ENCODE measurements at places on chromosomes 6 and 20.

DNA sequence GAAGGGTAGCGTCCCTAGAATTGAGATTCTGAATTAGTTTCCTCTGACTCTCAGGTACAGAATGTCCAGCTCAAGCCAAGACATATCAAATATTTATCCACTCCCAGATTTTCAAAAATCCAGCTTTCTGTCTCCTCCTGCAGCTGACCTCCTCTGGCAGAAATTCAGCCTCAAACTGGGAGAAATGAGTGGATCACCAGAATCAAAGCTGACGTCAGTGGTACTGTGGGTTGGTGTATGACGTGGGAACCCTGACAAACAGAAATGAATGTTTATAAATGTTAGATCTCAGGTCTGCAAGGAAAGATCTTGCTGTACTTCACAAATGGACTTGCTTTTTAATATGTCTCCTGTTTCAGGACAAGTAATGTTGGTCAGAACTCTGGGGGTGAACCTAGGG lies 595.0 kb downstream of the PTPRT start:
- DNase-seq, result no peak

DNA sequence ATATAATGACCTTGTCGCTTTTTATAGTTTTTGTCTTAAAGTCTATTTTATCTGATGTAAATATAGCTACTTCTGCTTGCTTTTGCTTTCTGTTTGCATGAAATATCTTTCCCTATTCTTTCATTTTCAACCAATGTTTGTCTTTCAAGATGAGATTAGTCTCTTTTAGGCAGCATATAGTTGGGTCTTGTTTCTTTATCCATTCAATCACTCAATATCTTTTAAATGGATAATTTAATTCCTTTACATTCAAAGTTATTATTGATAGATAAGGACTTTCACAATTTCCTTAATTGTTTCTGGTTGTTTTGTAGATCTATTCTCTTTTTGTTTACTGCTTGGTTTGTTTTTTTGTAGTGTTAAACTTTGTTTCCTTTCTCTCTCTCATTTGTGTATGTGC lies 43.5 kb upstream of the TPD52L1 start:
- no peak for DNase-seq

DNA sequence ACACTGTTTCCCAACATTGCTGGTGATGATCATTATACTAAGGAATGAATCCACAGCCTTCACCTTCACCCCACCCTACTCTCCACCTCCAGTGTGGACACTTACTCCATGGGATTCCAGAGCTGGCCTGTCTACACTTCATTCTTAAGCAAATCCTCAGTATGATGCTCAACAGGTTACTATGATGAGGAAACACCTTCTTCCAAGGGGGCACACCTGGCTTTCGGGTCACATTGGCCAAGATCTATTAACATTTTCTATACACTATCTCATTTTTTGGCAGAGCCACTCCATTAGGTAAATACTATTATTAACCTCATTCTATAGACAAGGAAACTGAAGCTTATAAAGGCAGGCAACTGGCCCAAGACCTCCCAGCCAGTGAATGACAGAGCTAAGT lies 8.0 kb upstream of the EPPIN start:
- no peak for DNase-seq

DNA sequence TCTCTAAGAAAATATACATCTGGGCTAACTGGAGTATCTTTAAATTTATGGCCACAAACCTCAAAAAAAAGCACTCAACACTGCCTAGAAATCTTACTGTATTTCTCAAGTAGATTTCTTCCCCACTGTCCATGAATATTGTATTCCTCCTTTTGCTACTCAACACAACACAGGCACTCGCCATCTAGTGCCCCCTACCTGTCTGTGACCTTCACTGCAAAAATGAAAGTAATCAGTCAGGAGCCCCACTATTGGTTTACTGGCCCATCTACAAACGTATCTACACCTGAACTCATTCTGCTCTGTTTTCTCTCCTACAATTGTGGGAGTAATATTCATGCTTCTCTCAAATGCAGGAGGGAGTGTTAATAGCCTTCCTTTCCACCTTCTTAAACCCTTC lies 58.3 kb downstream of the LY86 start:
- no peak for DNase-seq

DNA sequence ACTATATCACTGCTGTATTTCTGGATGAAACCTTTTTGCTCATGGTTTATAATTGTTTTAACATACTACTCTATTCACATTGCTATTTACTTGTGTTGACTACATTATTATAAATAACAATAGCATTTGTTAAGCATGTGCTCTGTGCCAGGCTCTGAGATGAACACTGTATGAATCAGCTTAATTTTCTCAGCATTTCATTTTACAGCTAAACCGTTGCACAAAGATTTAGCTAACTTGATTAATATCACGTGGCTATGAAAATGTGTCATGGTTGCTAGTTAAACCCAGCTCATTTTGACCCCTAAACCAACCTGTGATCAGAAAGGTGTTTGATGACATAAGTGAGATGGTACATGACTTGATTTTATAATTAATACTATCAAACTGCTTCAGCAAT lies 77.5 kb downstream of the NCOA7 start:
- no peak for DNase-seq

DNA sequence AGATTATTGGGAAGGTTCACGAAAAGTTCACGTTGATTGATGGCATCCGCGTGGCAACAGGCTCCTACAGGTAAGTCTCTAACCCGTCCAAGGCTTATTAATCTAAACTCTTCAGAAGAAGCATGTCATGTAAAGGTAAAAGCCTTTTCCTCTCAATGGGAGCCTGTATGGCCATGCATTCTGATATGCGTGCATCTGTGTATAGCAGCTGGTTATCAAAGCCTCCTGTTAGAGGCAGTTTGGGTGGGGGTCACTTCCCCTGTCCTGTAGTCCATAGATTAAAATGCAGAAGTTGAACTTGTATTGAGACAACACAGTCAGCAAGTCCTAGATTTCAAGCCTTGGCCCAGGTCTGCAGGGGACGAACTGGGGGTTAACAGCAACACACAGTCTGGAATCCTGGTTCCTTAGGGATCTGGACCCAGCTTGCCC lies 14.2 kb upstream of the DHX35 start:
- DNase-seq, result no peak

DNA sequence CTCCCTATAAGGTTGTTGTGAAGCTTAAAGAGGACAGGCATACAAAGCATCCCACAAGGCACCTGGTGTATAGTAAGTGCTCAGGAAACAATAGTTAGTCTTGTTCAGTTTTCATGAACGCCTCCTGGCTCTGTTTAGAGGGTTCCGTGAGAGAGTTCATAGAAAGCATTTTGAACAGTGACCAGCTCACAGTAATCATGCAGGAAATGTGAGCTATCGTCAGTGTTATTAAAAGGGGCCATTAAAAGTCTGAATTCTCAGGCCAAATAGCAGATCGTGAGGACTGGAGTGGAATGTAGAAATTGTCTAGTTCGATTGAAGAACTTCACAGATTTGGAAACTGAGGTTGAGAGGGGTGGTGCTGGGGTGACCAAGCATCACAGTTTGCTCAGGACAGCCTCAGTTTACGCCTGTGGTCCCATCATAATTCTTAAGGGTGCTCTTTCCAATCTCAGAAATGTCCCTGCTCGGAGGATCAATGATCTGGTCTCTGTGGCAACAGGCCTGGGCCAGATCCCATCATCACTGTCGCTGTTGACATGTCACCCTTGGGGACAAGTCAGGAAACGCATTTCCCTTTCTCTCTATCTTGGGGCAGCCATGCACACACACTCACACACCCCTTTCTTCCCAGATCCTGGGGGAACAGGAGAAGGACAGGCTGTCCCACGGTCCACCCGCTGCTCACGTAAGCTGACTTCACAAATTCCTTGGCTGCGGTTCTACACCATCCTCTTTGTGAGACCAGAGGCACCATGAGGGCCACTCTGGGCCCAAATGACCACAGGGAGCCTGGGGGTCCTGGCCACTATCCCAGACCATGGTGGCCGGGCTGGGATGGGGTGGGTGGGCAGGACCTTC lies 7.2 kb downstream of the TGM2 start:
- DNase-seq, result no peak

DNA sequence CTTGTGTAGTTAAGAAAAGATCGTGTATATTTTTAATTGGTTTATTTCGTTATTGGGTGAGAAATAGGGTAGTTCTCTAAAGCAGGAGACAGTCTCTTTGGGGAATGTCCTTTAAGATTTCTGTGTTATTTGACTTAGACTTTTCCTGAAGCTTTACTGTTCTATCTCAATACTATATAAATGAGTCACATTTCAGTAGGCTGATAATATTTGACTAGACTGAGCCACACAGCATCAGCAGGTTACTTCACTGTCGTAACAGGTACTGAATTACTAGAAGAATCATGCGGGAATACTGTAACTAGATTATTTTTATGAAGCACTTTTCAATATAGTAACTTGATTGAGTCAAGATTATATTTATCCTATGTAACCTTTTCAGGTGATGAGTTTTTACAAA lies 1.4 kb downstream of the SMAP1 start:
- DNase-seq, result no peak

- DNase-seq, result no peak
Observed at GRCh38 chr6:40909811-40910210, 129.2 kb downstream of the UNC5CL start.

GRCh38 chr20:32132911-32133549 lies 23.5 kb downstream of the TM9SF4 start:
- no peak for DNase-seq

- no peak for DNase-seq
Observed at GRCh38 chr20:61611401-61612180, 359.5 kb downstream of the CDH4 start.

- no peak for DNase-seq
Observed at GRCh38 chr6:53394704-53395103, 46.0 kb upstream of the ELOVL5 start.

DNA sequence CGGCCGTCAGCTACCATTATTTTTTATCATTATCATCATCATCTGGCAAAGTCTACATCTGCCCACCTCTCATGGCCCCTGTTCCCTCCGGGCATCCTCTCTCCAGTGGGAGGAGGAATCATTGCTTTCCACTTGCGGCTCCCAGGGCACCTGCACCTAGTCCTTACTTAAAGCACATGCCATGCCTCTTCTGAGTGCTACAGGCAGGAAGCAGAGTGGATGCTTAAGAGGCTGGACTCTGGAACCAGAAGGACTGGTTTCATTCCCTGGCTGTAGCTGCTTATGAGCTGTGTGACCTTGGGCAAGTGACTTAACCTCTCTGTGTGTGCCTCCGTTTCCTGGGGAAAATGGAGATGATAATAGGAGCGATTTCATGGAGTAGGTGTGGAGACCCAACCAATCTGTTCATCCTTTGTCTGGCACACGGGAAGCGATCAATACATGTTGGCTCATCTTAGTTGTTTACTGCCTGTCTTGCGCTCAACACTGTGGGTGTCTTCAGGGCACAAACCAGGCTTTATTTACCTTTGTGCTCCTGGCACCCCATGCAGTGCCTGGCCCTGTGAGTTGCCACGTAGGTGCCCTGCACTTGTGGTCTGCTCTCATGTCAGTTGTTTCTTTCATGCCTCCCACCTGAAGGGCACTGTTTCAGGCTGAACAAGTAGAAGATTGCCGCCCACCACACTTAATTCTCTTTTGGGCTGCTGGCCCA lies 317.0 kb upstream of the SULF2 start:
- no peak for DNase-seq

GRCh38 chr6:157096105-157096504 lies 227.2 kb downstream of the TMEM242 start:
- no peak for DNase-seq

DNA sequence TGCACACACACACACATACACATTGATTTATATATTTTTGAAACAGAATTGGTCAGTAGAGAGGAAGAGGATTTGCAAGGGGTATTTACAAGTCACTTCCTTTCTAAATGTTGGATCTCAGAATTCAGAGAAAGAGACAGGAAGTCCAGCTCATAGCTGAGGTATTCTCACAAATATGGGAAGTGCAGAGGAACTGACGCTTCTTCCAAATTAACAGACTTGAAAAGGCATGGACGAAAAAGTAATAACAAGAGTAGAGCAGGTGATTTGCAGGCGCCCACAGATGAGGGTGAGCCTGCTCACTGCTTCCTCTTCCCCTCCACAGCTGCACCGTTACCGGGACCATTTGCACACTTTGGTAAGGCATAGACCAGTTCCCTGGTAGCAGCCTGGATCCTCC lies 246.4 kb downstream of the PHACTR1 start:
- no peak for DNase-seq
